ENCODE measurements at places on chromosomes 16 and 17. TPM values are rescaled to one million over a fixed set of nuclear protein-coding genes. Genes with fewer than 3 reads are reported as not detected.

TMEM94 gene
- 83.4 TPM for total RNA-seq

CLDN7 gene
- total RNA-seq = 0.41 TPM

DNA sequence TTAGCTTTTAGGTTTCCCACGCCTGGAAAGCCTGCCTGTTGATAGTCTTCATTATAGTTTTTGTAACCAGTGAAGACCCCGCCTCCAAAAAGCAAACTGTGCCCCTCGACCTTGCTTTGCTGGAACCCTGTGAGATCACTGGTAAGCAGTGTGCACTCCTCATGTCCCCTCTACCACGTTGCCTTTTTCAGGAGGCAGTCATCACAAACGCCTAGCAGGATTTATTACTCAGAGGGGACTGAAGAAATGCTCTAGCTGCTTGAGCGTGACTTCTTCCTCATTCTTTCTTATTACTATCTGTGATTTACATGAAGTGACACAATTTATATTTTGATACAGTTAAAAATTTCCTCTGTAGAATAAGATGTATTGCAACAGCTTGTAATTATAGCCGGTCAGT is 6.5 kb upstream of the KRTAP3-1 start:
- no peaks in the 10 kb centered on the region for H3K27me3 ChIP-seq
- no peak overlapping the region for H3K27ac ChIP-seq
- no peaks in the 10 kb centered on the region for H3K36me3 ChIP-seq
- DNase-seq = no peak
- H3K4me1 ChIP-seq = no peaks in the 10 kb centered on the region
- no peak overlapping the region for H3K4me3 ChIP-seq

NPIPA7 gene
- not detected for total RNA-seq

GRCh38 chr16:57950382-57950781 is 20.5 kb downstream of the CNGB1 start:
- H3K36me3 ChIP-seq = no peaks in the 10 kb centered on the region
- DNase-seq = no peak
- no peaks in the 10 kb centered on the region for H3K4me1 ChIP-seq
- H3K27me3 ChIP-seq = no peaks in the 10 kb centered on the region
- no peak overlapping the region for H3K4me3 ChIP-seq

DNA sequence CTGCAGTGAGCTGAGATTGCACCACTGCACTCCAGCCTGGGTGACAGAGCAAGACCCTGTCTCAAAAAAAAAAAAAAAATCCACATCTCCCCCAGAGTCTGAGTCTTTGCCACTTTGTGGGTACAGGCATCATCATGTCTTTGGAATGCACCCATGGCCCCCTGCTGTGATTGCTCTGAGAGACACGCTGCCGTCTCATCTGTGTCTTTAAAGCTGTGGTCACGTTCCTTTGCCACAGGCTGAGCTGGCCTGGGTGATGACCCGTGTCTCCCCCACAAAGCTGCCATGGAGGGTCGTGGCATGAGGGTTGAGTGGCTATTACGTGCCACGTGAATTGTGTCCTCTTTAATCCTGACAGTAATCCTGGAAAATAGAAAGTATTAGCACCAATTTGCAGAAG is 20.2 kb downstream of the CRISPLD2 start:
- H3K4me1 ChIP-seq = peaks cover 39% of the 10 kb centered on the region
- DNase-seq = no peak
- no peaks in the 10 kb centered on the region for H3K36me3 ChIP-seq
- H3K4me3 ChIP-seq = no peak overlapping the region
- no peak overlapping the region for H3K27ac ChIP-seq
- no peaks in the 10 kb centered on the region for H3K27me3 ChIP-seq

DNA sequence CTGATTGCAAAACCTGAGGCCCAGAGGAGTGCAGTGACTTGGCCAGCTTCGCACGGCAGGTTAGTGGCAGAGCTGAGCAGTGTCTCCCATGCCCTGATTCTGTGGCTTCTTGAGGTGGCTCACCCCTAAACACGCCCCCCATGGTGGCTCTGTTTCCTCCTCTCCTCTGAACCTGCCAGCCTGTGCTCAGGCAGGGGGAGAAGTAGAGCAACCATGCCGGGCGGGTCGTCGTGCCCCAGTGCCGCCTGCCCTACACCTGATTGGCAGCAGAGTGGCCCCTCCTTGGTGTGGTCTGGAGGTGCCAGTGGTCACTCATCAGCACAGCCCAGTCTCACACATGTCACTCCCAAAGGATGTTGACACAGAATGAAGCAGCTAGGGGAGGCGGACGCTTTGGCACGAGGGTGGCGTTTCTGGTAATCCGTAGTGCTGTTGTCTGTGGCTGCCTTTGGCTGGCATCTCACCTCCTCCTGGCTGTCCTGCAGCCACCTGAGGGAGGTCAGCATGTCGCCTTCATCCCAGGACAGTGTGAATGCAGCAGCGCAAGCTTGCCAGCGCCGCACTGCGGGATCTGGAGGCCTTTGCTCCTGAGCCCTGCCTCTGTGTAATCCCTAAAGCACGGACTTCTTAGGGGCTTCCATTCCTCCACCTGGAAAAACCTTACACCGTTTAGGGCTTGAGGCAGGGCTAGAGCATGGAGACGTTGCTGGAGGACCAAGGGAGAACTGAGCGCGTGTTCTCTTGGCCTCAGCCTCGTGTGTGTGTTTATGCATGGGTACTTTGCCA is 294.7 kb downstream of the SEC14L1 start:
- DNase-seq = no peak
- no peak overlapping the region for H3K27ac ChIP-seq
- no peak overlapping the region for H3K4me3 ChIP-seq

SOX9 gene
- total RNA-seq = 1.2 TPM

GPR142 gene
- not detected for total RNA-seq

DNA sequence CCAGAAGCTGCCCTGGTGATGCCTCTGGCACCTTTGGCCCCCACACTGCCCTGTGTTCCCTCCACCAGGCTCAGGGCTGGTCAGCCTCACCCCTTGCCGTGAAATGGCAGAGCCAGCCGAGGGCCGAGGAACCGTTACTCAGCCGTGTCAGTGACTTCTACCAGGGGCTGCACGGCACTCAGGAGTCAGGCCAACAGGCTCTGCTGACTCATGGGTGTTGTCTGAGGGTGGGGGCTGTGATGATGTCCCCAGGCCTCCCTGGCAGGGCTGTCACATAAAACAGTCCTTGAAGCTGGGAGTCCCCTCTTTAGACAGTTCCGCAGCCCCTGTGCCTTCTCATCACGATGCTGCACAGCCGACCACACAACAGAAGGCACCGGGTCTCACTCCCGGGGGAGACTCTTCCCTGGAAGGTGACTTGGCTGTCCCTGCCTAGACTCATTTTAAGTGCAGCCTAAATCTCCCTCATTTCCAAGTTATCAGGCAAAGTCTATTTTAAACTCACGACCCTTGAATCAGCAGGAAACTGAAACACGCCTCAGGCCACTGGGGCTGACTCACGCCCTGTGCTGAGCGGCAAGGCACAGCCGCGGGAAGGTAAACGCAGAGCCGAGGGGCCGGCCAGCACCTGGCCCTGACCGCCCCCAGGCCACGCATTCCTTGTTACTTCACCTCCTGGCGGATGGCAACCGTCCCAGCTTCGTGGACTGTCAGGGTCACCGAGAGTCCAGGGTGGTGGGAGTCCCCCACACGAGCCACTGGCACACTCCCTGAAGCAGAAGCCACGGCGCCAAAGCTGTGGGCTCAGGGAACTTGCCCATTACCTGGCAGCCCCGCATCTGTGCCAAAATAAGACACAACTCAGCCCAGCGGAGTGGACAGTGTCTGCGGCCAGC is 102.6 kb downstream of the ZNF778 start:
- H3K27ac ChIP-seq = peak overlapping the region; percentile 78
- peak; percentile 64 for DNase-seq
- H3K4me1 ChIP-seq = peaks cover 95% of the 10 kb centered on the region
- peak overlapping the region; percentile 49 for H3K4me3 ChIP-seq
- no peaks in the 10 kb centered on the region for H3K36me3 ChIP-seq
- H3K27me3 ChIP-seq = no peaks in the 10 kb centered on the region

DNA sequence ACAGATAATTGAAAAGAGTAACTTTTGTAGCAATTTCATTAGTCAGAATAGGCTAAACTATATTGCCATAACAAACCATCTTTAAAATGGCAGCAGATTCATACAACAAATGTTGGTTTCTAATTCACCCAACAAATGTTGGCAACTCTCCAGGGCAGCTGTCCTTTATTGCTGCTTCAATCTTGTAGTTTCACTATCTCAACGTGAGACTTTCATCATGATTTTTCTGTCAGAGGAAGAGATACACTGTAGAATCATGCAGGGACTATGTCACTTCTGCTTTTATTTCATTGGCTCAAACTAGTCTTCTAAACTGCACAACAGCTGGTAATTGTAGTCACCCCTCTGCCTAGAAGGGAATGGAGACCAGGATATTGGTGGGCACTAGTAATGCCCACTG is 174.2 kb downstream of the TANC2 start:
- no peak overlapping the region for H3K27ac ChIP-seq
- no peak for DNase-seq
- H3K36me3 ChIP-seq = no peaks in the 10 kb centered on the region
- no peaks in the 10 kb centered on the region for H3K27me3 ChIP-seq
- no peak overlapping the region for H3K4me3 ChIP-seq
- H3K4me1 ChIP-seq = no peaks in the 10 kb centered on the region

DNA sequence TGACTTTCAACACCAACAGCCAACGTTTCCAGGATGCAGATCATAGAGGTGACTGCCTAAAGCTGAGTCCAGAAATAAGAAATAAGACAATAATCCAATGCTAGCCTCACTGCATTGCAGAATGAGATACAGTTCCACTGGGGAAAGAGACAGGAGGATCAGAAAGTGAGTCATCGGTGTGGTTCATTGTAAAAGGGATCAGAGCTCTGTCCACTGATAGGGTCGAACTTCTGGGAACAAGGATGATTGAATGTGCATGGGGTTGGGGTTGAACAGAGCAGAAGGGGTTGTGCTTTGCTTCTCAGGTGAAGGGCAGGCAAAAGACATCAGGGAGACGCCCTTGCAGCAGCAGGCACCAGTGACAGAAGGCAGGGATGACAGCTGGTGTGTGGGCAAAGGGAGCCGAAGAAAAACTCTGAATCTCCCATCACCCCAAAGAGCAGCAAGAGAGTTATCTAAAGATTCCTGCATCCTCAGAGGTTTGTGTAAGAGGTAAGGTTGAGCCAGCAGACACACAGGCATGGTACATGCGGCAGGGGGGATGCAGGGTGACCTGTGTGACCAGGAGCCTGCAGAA is 16.4 kb downstream of the CLEC10A start:
- DNase-seq = no peak
- no peaks in the 10 kb centered on the region for H3K27me3 ChIP-seq
- H3K4me1 ChIP-seq = no peaks in the 10 kb centered on the region
- H3K27ac ChIP-seq = no peak overlapping the region
- H3K36me3 ChIP-seq = no peaks in the 10 kb centered on the region
- no peak overlapping the region for H3K4me3 ChIP-seq

GRAPL gene
- 0.54 TPM for total RNA-seq

Measured in thoracic aorta (tissue), 2 donors.